GM10248 (cell line): ENCODE measurements at places on chromosomes 7 and 10.

- no peak for DNase-seq
These were observed 28.3 kb upstream of the SDK1 start for GRCh38 chr7:3272691-3273141.

- no peak for DNase-seq
These were observed 102.0 kb downstream of the SFMBT2 start for GRCh38 chr10:7308826-7309225.

DNA sequence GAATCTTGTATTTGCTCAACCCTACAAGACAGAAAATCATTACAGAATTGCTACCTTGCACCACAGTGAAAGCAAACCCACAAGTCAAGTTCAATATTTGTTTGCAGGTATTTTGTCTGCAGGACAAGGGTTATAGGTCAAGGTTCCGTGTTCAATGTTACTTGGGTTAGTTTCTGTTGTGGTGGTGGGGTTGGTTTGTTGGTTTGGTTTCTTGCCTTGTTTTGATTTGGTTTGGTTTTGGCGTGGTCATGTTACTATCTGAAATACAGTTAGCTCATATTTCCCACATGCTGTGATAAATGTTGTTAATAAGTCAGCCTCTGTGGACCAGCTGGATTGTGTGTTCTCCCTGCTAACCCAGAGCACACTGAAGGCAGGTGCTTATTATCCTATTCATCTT, 75.6 kb upstream of the INSIG1 start:
- no peak for DNase-seq

DNA sequence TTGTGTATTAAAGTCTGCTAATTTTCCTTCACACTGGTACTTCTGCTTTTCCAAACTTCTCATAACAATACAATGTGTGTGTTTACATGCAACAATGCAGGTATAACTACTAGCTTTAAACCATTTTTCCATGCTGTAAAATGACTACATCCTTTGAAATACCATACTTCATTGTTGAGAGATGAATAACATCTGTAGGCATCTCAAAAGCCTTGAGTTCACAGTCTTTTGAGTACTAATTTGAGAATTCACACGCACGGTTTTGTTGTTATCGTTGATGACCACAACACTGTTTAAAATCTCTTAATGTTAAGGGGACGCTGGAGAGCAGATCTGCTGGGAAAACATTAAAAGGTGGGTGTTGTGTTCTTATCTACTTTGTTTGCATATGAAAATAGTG, 37.4 kb downstream of the SEMA3A start:
- no peak for DNase-seq

DNA sequence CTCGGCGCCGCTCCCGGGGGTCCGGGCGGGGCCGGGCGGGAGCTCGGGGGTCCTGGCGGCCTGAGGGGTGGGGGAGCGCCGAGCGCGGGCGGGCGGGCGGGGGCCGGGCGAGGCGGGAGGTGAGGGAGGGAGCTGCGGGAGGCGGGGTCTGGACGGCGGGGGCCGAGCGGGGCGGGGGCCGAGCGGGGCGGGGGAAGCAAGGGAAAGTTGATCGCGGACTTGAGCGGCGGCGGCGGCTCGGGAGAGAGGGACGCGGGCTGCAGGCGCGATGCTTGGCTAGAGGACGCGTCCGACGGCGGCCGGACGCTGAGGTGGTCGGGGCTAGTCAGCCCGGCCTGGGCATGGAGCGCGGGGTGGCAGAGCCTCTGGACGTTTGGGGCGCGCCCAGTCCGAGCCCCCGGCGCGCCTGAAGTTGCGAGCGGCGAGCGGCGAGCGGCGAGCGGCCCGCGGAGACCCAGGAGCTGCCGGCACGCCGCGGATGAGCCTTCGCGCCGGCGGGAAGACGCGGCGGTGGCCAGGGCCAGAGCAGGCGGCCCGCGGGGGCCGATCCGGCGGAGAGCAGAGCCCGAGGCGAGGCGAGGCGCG, at the start of gene CDH23:
CDH23 (plus strand) TSS at position 210 of the 585 bp plus-strand sequence. CDS start 42,912 bp downstream, outside the sequence.
- DNase-seq = no peak

GRCh38 chr7:94111009-94111408, 106.9 kb upstream of the BET1 start:
- no peak for DNase-seq

- no peak for DNase-seq
These were observed 335.1 kb downstream of the XPNPEP1 start for GRCh38 chr10:109588259-109588658.

GRCh38 chr10:42973870-42974692, 102.8 kb upstream of the RET start:
- no peak for DNase-seq

DNA sequence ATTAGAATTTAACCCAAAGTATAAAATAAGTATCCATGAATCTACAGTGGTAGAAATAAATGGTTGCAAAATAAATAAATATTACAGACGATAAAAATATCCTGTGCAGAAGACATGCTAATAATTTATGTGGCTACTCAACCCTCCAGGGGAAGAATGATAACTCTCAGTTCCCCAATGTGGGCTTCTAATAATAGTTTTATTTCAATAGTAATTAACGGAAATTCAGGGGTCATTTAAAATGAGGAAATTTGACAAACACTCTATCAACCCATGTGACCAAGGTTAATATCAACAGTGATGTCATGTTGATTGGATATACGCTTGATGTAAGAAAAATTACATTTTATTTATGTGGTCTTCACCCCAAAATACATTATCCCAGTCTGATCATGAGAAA, 1082.6 kb upstream of the LRRTM3 start:
- no peak for DNase-seq

- no peak for DNase-seq
These were observed 148.0 kb upstream of the ANK3 start for GRCh38 chr10:60537697-60538096.

GRCh38 chr7:103752995-103753394, 236.5 kb downstream of the RELN start:
- no peak for DNase-seq

- no peak for DNase-seq
These were observed 260.9 kb downstream of the SDK1 start for GRCh38 chr7:3561932-3562331.

DNA sequence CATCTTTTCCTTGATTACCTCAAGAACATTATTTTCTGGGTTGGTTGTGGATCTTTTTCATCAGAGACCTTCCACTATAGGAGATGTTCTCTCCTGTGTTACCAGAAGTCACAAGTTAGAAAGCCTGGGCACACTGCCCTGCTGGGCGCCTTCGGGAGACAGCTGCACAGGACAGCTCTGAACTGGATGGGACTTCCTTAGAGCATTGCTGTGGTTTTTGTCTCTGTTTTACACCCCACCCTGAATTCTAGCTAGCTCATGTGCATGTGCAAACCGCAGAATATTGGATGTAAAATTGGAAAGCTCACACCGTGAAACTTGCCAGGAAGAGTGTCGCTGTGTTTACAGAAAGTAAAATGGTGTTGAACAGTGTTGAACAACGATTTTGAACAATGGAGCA, 54.4 kb upstream of the SEC61G start:
- no peak for DNase-seq

DNA sequence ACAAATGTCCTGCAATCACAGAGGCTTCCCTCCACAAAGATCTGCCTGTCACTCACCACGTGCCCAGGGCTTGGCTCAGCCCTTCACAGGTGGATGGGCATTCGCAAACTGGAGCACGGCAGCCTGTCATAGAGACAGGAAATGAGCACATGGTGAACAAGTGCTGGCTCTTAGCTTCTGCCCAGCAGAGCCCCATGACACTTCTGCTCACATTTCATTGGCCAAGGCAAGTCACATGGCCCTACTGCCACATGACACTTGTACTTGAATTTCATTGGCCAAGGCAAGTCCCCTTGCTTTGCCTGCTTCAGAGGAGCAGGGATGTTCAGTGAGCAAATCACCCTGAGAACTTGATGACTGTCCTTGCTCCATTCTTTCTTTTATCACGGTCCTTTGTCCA, 110.8 kb upstream of the PPP2R2D start:
- DNase-seq = no peak

DNA sequence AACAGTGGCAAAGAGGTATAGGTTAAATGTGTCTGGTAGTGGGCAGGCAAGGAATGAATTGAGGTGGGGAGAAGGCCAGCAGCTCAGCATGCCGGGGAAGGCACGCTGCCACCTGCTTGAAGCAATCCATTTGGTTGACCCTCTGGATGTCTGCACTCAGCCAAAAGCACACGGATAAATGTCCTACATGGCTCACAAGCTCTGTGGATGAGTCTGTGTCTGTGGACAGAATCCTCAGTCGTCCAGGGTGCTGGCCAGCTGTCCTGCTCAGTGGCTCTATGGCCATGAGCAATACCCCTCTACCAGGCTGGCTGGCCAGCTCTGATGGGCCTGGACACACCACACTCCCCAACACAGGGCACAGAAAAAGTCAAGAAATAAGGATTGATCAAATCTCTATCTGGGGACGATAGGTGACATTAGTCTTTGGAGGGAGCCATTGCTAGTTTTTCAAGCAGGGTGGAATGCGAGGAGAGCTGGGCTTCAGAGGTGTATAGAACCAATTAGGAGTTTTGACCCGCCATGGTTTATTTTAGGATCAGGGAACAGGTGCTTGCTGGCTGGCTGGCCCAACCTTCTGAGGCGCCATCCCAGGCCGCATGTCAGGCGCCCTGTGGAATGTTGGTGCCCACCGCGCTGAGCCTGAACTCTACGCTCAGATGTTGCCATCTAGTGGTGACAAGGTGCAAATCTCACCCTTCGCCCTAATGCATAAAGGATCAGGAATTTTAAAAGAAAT, 493.4 kb downstream of the TNS3 start:
- DNase-seq = peak; percentile 58

GRCh38 chr10:68074031-68074774, 880 bp downstream of the HERC4 start:
- no peak for DNase-seq

- DNase-seq = no peak
These were observed 8.8 kb upstream of the SFTPA1 start for GRCh38 chr10:79601939-79602338.

- DNase-seq = no peak
These were observed 245.4 kb downstream of the ADARB2 start for GRCh38 chr10:1491901-1492300.

- no peak for DNase-seq
These were observed 20.2 kb upstream of the ZNF282 start for GRCh38 chr7:149175150-149175549.

DNA sequence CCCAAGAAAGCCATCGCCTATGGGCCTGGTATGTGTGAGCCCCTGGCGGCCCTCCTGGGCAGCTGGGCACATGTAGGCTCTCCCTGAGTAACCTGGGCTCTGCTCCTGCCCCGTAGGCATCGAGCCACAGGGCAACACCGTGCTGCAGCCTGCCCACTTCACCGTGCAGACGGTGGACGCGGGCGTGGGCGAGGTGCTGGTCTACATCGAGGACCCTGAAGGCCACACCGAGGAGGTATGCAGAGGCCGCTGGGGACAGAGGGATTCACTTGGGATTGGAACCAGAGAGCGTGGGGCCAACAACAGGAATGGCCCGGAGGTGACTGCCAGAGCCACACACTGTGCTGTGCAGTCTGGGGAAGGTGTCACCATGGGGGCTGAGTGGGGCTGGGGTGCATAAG, 7.3 kb downstream of the FLNC start:
- no peak for DNase-seq

GRCh38 chr10:1057106-1057657, 997 bp downstream of the WDR37 start:
- no peak for DNase-seq

DNA sequence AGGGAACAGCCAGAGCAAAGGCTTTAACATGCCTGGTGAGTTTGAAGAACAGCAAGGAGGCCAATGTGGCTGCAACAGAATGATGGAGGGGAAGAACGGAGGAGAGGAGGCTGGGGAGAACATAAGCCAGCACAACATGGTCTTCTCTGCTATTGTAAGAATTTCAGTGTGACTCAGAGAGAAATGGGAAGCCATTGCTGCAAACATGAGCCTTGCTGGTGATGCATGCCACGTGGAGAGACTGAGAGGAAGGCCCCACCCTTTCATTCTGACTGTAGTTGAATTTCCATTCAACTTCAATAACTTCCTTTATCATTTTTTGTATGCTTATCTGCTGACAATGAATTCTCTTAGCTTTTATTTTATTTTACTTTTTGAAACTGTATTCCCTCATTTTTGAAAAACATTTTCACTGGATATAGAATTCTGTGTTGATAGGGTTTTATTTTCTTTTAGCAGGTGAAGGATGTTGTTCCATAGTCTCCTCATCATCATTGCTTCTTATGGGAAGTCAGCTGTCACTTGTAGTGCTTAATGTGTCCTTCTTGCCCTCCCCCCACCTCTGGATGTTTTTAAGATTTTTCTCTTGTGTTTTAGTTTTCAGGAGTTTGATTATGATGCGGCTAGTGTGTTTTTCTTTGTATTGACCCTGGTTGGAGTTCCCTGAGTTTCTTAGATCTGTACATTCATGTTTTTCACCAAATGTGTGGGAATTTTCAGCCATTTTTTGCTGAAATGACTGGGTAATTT, 46.4 kb upstream of the LEP start:
- no peak for DNase-seq

- DNase-seq = no peak
These were observed 12.8 kb upstream of the LAMB1 start for GRCh38 chr7:108015740-108016139.

DNA sequence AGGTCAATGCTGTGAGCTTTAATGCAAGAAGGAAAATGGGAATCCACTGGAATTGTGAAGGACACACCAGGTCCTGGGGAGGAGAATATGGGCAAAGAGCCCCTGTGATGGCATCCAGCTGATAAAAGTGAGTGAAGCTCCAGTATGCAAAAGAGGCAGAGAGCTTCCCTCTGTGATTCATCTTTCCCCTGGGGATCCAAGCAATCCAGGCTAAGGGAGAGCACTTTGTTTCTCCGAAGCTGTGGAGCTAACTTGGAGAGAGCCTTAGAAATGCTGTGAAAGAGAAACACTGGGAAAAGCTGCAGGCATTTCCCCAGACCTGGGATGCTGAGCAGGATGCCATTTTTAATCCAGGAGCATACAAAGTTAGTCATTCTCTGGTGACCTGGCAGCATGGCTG, 489.5 kb downstream of the SH2D4B start:
- no peak for DNase-seq

- no peak for DNase-seq
These were observed 71.8 kb upstream of the DNAJB6 start for GRCh38 chr7:157265051-157265450.

- no peak for DNase-seq
These were observed 203.8 kb downstream of the CCDC3 start for GRCh38 chr10:12797471-12798262.

DNA sequence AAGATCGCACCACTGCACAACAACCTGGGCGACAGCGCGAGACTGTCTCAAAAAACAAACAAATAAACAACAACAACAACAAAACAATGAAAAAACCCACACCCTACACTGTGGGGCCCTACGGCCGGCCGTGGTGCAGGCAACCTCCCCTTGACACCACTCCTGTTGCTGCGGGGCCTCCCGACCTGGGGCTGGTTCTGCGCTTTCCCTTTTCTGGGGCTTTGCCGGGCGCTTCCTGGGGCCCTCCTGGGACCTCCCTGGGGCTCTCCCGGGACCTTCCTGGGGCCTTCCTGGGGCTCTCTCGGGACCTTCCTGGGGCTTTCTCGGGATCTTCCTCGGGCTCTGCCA, 46.6 kb downstream of the INSIG1 start:
- peak; percentile 75 for DNase-seq

DNA sequence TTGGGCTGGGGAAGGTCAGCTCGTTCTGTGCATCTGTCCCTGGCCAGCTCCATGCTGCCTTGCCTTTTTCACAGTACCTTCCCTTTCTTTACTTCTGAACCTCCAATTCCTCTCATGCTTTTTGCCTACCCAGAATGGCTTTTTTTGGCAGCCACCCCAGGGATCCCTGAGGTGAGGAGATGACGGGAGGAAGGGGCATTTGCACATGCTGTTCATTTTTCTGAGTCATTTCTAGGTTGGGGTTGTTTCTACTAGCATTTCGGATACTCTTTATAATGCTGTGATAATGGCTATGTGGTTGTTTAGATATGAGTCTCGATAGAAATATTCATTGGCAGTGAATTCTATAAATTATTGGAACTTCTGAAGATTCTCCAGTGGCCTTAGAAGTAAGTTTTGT, 415.1 kb upstream of the FZD8 start:
- no peak for DNase-seq
